ENCODE measurements at places on chromosomes 11 and 22. TPM values are rescaled to one million over a fixed set of nuclear protein-coding genes. Genes with fewer than 3 reads are reported as not detected.

Gene PLEKHB1
- total RNA-seq = 1.1 TPM

Gene OR8J3
- total RNA-seq = not detected

Gene USH1C
- total RNA-seq = not detected

Gene PDE2A
- 1.3 TPM for total RNA-seq

Gene P2RY6
- 0.58 TPM for total RNA-seq

Gene FAM180B
- total RNA-seq = not detected

Gene TRIM49
- not detected for total RNA-seq

Gene ARHGAP8
- total RNA-seq = 0.28 TPM

Gene RIMBP3C
- total RNA-seq = 0.38 TPM

Gene ZP1
- total RNA-seq = 4.2 TPM

Gene ZMAT5
- 20.9 TPM for total RNA-seq

Gene KRTAP5-10
- total RNA-seq = not detected

Gene KIRREL3
- 8.5 TPM for total RNA-seq

Gene CASP4
- total RNA-seq = 176 TPM

Gene MCHR1
- total RNA-seq = 2.3 TPM

Gene BBS1
- 33.3 TPM for total RNA-seq

Gene CBX7
- 3.3 TPM for total RNA-seq

Gene P2RY2
- total RNA-seq = 0.28 TPM

Gene BRSK2
- total RNA-seq = 0.58 TPM

Gene TAGLN
- total RNA-seq = 1,205 TPM

Gene SNX32
- 0.38 TPM for total RNA-seq

Gene TRIM68
- 11.0 TPM for total RNA-seq

Gene PCNX3
- 23.8 TPM for total RNA-seq

Gene PRR33
- not detected for total RNA-seq

Gene C11orf91
- not detected for total RNA-seq

Gene GALNT18
- total RNA-seq = 10.4 TPM

All from regular cardiac myocyte (primary cell).